ENCODE measurements at places on chromosomes 1 and 21. TPM values are rescaled to one million over a fixed set of nuclear protein-coding genes. Genes with fewer than 3 reads are reported as not detected.

The GJA4 gene
- not detected for polyA plus RNA-seq

The SLC6A9 gene
- 5.3 TPM for polyA plus RNA-seq

The MEX3A gene
- 1.5 TPM for polyA plus RNA-seq

The S100A8 gene
- 1,918 TPM for polyA plus RNA-seq

The TRIM63 gene
- not detected for polyA plus RNA-seq

The UBXN10 gene
- polyA plus RNA-seq: 0.06 TPM

The PCSK9 gene
- polyA plus RNA-seq: 61.7 TPM

The YOD1 gene
- 3.2 TPM for polyA plus RNA-seq

The RAB13 gene
- 38.3 TPM for polyA plus RNA-seq

The S100A3 gene
- polyA plus RNA-seq: 15.1 TPM

The EDARADD gene
- 11.4 TPM for polyA plus RNA-seq

The SLC9C2 gene
- polyA plus RNA-seq: not detected

The HSD3B2 gene
- polyA plus RNA-seq: not detected

The TAS1R3 gene
- polyA plus RNA-seq: 0.08 TPM

The FALEC gene
- 0.13 TPM for polyA plus RNA-seq

The NBPF20 gene
- polyA plus RNA-seq: 3.8 TPM

The MSH4 gene
- polyA plus RNA-seq: 0.10 TPM

The LINGO4 gene
- polyA plus RNA-seq: not detected

The MATN1 gene
- polyA plus RNA-seq: not detected

DNA sequence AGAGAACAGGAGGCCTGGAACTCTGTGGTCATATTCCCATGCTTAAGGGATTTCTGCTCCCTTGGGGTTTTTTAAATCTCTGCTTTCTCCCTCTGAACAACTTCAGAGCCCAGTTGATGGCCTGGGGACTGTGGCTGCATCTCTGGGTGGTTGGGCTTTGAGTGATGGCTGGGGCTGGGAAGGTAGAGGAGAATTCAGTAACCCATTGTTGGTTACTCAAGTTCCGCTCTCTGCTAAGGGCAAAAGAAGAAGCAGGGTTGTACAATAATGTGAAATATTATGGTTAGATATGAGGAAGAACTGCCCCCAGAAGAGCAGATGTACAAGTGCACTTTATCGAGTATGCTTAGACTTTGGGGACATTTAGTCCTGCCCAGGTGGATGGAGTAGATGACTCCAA, 72.1 kb upstream of the CNTN2 start:
- no peak for DNase-seq

DNA sequence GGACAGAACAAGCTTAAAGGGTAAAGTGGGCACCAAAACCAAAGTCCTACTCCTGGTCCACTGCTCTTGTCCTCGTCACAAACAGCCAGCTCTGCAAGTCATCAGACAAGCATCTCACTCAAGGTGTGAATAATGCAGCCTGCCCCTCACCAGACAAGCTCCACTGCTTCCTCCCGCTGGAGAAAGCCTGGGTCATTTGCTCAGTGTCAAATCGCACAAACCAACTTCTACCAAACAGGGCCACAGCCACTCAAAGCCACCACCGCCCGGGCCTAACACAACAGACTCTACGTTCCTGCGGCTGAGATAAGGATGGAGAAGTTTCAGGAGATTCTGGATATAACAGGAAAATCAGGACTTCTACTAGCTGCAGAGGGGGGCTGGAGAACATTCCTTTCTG, 3.3 kb downstream of the SSBP3 start:
- no peak for DNase-seq

DNA sequence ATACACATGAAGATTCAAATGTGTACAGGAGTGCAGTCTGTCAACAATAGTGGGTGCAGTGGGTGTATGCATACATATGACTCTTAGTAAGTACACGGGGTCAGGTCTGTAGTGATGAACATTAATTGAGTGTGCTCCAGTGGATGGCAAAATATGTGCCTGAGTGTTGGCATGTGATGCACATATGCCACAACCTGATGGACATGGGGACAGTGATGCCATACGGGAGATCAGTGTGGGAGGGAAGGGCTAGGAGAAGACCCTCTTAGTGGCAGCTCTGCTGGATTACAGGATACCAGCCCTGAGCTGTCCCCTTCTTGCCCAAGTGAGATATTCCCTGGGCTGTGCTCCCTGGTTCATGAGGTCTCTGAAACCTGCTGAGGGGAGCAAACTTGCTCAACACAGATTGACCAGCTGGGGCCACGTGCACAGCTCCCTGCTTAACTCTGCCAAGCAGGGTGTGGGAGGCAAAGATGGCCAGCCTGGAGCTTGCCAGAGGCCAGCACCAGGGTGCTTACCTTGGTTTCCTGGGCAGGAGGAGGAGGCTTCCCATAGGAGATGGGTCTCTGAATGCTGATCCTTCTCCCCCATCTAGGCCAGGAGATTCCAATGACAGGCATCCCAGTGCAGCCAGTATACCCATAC, 2.2 kb downstream of the SHISA4 start:
- DNase-seq: no peak

DNA sequence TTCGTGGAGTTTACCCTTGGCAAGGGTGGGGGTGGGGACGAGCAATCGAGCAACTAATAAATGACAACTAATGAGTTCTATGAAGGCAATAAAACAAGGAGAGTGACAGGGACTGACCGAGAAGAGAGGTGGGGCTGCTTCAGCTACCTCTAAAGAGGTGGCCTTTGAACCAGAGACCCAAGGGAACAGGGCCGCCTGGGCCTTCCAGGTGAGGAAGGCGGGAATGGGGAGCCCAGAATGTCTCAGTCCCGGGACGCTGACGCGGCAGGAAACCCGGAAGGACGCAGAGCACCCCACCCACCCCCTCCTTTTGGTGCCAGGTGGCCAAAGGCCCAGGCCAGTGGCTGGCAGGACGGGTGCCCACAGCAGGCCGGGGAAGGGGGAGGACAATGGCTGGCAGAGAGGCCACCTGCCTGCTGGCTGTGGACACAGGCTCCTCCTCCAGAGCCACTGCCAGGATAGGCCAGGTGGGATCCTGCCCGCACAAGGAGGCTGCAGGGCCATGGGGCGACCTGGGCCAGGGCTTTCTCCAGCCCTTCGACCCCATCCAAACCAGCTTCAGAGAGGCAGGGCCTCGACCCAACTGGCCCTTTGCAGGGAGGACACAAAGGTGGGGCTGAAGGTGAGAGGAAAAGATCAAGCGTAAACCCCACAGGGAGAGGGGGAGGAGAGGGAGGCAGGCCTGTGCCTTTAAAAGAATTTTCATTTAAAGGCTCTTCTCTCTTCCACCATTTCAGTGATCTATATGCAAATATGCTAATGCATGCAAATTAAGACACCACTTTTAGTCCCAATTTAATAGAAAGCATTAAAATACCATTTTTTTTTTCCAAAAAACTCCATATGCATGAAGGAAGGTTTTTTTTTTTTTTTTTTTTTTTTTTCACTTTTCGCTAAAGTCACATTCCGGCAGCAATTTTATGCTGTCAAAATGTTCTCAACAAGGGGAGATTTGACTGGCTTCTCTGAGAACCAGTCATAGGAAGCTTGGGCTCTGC, 58.1 kb downstream of the CASZ1 start:
- no peak for DNase-seq

DNA sequence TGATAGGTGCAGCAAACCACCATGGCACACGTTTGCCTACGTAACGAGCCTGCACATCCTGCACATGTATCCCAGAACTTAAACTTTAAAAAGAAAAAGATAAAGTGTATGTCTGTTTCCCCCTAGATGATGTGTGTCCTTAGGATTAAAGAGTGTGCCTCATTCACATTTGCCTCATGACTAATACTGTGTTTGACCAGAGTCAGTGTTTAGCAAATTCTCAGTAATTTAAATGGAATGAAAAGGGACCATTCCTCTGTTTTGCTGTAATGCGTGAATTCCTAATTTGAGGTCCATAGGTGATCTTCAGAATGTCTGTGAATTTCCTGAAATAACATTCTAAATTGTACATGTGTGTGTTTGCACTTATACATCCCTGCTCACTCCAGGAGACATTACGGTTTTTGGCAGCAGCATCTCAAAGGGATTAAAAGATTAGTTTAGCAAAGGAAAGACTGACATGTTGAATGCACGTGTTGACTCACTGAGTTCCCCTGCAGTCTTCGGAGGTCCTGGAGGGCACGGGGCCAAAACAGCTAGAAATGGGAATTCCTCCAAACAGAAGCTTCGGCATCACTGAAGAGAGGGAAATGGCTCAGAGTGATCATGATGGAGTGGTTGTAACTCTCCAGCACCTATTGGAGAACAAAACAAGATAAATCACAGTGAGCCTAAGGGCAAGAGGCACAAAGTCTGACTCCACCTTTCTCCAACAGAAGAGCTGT, 19.1 kb upstream of the SLC35F3 start:
- DNase-seq: no peak

- no peak for DNase-seq
These were observed 34.0 kb upstream of the ABCA4 start for GRCh38 chr1:94154989-94155388.

- no peak for DNase-seq
These were observed 14.5 kb downstream of the GNG12 start for GRCh38 chr1:67818725-67819301.

- no peak for DNase-seq
These were observed 4.5 kb downstream of the ADARB1 start for GRCh38 chr21:45078877-45079281.

GRCh38 chr21:26011292-26011940, 159.2 kb downstream of the APP start:
- DNase-seq: no peak

- DNase-seq: peak; percentile 48
These were observed 36.1 kb downstream of the FGGY start for GRCh38 chr1:59332983-59333382.

GRCh38 chr21:39232861-39233291, 49.6 kb upstream of the PSMG1 start:
- DNase-seq: no peak

- DNase-seq: no peak
These were observed 6.2 kb downstream of the PKNOX1 start for GRCh38 chr21:42980312-42981213.

DNA sequence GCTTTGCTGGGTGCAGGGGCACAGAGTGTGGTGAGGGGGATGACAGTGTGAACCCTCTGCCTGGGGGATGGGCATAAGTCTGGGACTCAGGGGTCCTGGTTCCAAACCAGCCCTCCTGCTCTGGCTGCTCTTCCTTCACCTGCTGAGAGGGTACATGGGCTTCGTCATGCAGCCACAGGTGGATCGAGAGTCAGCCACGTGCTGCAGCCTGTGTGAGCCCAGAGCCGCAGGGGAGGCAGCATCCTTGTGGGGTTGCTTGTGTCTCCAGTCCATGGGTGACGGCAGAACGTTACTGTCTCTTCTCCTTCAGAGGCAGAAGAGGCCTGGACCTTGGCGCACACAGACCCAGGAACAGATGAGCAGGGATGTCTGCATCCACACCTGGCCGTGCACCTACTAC, 12.1 kb downstream of the SNAP47 start:
- DNase-seq: no peak

GRCh38 chr21:24224422-24224821, 1382.9 kb downstream of the MRPL39 start:
- no peak for DNase-seq

DNA sequence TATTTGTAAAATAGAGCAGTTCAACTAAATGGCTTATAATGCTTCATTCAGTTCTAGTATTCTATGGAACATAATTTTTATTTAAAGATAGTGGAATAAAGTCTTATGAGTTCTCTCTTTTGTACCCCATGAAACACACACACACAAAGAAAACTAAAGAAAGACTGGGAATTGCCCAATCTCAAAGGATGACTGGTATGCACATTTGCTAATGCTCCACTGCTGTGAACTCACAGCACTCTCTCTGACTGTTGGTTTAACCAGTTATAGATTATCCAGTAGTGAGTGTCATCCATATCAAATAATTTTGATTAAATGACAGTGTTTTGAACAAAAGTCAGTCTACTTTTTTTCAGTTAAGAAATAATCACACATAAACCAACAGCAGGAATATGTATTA, 1082.4 kb upstream of the B3GALT2 start:
- DNase-seq: no peak

- DNase-seq: no peak
These were observed 60.8 kb downstream of the ZNF684 start for GRCh38 chr1:40592107-40592803.

GRCh38 chr21:38976900-38977299, 171.2 kb downstream of the ETS2 start:
- DNase-seq: no peak

- no peak for DNase-seq
These were observed 15.9 kb downstream of the PDIK1L start for GRCh38 chr1:26127235-26128163.

DNA sequence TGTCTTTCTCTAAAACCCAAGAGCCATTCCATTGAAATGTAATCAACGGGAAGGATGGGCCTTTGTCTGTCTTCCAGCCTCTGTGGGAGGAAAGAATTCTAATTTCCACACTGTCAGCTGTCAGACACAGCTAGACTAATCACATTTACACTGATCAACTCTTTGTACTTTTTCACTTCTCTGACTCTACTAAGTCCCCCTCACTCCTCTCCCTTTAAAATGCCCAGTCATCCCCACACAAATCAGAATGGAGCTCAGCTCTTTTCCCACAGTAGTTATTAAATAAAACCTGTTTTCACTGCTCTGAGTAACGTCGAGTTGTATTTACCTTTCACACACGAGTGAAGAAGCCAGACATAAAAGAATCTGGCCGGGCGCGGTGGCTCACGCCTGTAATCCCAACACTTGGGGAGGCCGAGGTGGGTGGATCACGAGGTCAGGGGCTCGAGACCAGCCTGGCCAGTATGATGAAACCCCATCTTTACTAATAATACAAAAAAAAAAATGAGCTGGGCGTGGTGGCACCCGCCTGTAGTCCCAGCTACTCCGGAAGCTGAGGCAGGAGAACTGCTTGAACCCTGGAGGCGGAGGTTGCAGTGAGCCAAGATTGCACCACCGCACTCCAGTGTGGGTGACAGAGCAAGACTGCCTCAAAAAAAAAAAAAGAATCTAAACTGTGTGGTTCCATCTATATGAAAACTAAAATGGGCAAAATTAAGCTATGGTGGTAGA, 13.3 kb downstream of the ZBTB8OS start:
- DNase-seq: no peak

- no peak for DNase-seq
These were observed 88.3 kb upstream of the GADD45A start for GRCh38 chr1:67596674-67597073.

GRCh38 chr1:246959944-246960693, 28.4 kb upstream of the AHCTF1 start:
- DNase-seq: no peak

DNA sequence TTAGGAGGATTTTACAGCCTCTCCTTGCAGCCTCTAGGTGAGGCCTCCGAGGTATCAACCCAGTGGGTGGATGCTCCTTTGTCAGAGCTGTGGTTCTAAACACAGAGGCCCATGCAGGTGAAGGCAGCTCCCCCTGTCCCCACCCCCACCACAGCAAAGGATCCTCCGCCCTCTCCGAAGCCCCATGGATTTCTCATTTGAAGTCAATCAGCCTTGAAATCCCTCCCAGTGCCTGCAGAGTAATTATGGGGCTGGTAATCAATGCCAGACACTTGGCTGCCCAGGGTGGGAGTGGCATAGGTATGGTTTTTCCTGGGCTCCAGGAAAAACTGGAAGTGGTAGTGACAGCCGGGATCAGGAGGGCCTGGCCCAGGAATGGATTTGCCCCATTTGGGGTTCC, 119.5 kb upstream of the CSF3R start:
- no peak for DNase-seq

GRCh38 chr1:15975805-15976680, at the start of gene ZBTB17:
TSS of gene ZBTB17 (minus strand) at chr1:15976101. CDS start at chr1:15948495, 27,606 bp downstream.
- DNase-seq: peak; percentile 60

All from keratinocyte (primary cell).